Uterus (tissue), 4 donors: ENCODE measurements at places on chromosomes 5 and 9.

GRCh38 chr5:95447961-95448360 is 56.8 kb downstream of the FAM81B start:
- no peak for DNase-seq

- DNase-seq = no peak
Observed at GRCh38 chr9:127277770-127278169, 13.2 kb downstream of the GARNL3 start.

DNA sequence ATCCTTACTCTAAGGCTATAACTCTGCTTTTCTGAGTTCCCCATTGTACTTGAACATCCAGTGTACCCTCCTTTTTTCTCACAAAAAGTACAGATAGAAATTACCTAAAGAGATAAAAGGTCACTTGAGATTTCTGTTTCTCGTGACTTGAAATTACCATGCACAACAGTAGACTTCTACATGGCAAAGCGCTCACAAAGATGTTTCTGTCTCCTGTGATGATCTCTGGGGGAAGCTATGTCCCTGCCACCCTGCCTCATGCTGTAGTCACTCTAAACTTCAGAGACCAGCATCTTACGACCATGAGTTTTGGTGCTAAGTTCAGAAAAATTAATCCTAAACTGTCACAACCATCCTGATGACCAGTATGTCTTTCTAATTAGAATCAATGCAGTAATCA is 36.2 kb downstream of the NFIB start:
- no peak for DNase-seq

GRCh38 chr5:1785984-1786383 is 13.7 kb downstream of the MRPL36 start:
- DNase-seq = no peak

DNA sequence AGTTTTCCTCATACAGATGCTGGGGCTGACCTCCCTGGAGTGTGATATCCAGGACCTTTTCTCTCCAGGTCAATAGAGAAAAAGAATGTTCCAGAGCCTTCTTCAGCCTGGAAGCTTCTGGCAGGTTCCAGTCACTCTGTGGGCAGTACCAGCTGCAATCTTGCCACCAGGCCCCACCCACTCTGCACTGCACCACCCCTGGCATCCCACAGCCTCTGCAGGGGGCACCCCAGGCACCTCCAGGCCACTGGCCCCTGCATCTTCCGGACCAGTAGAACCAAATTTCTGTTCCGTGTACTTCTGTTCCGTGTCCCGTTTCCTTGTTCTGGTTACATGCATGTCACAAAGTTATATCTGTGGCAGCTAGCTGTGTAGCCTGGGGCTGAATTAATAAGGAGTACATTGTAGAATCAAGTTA is 83.3 kb upstream of the ZBTB43 start:
- no peak for DNase-seq

DNA sequence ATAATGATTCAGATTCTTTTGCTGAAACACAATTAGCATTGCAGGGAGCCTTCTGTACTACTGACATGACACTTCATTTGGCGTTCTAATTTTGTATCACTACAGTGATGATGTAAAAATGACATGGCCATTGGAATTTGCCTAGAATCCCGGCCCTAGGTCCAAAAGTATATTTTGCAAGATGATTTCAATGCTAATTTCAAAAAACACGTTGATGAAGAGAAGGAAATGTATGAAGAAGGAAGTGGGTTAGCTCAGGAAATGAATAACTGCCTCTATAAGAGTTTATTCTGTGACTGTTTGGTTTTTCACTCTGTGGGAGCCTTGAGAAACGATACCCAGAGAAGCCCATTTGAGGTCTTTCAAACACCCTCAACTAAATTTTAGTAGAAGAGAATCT is 59.3 kb downstream of the OSTF1 start:
- DNase-seq = no peak

- peak; percentile 72 for DNase-seq
Observed at GRCh38 chr9:109012009-109012875, 1.1 kb downstream of the CTNNAL1 start.

DNA sequence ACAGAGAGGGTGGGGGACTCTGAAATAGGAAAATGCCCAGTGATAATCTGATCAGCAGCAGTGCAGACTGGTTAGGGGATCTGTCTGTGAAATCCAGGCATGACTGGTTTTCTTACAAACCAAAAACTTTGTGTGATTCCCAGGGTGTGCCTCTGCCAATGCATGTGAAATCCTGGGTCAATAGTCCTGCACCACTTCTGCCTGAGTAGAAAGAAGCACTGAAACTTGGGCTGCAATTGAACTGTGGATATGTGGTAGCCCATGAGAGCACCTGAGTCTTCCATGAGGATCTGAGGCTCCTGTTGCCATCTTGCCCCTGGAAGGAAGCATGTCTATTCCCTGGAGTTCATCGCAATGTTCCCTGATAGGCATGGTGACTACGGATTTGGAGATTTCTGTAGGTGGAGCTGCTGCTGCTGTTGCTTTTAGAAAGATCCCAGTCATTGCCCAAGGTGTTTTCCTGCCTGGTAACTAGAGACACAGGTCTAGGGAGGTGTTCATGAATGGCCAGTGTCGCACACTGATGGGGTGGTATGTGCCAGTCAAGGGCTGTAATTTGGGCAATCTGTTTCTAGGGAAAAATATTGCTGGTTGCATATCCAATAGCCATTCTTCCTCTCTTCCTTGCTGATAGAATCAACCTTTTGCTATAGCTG is 146.7 kb downstream of the CARTPT start:
- DNase-seq = no peak

GRCh38 chr5:78823196-78823595 is 161.9 kb downstream of the ARSB start:
- no peak for DNase-seq

- DNase-seq = no peak
Observed at GRCh38 chr5:96054311-96055030, 92.8 kb upstream of the ELL2 start.

DNA sequence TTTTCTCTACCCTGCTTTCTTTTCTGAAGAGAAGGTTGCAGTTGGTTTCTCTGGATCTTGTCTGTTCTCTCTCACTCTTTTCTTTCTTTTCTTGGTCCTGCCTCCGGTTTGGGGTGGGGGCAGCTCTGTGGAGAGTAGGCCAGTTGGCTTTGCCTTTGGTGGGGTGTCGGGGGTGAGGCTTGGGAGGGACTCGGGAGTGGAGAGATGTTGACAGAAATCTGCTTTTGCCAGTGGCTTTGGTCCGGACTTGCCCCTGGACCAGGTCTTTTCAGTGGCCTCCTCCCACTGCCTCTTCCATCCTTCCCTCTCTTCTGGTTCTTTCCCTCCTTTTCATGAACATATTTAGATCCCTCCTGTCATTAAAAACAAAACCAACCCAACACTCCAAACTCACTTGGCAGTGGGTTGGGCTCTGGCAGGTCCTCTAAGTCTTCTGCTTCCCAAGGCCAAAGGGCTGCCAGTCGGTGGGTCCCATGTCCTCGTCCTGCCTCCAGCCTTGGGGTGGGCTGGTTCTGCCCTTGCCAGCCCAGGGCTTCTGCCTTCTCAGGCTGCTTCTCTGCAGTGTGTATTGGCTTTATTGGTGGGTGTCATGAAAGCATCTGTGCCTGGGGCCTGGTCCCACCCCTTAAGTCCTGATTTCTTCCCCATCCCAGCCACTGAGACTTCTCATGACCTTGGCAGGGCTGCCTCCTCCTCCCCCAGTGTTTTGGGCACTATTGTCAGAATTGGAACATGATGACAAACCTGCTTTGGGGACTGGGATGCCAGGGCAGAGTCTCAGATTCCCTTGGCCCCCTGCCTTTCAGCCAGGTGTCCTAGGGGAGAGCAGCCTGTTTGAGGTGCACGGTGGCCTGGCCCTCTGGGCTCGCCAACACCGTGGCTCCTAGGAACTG is 16.9 kb downstream of the ANKRD33B start:
- no peak for DNase-seq

- DNase-seq = no peak
Observed at GRCh38 chr9:116394894-116395698, 241.5 kb downstream of the PAPPA start.
